ENCODE measurements at places on chromosomes 2 and 18.

- DNase-seq = no peak
These were observed 796 bp downstream of the MYO1B start for GRCh38 chr2:191245869-191246531.

DNA sequence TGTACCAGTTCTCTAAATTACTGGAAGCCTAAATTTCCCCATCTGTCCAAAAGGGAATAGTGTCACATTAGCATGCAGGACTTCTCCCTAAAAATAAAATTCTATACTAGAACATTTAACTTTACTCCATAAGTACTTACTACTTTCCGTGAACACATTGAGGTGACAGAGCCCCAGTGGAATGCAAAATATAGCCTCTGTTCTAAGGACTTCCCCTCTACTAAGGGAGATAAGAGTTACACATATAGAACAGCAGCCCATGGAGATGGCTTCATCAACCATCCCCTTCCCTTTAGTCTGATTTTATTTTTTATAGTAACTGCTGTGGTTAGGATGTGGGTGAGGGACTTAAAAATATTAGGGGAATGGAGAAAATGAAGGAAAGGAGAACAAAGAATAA is 68.9 kb upstream of the STPG4 start:
- DNase-seq = no peak

DNA sequence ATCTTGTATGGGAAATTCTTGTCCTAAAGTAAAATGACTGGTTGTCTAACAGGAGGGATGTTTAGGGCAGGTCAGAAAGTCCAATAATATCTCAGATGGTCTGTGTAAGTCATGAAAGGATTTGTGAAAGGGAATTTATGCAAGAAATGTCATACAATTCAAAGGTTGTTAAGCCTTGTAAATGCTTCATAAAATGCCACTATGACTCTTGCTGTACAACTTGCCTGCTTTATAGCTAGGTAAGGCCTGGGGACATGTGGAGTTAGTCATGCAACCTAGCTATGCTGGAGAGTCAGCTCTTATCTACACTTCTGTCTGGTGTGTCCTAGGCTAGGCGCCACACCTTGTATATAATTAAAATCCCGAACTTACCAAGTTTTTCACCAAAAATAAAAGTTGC is 36.9 kb upstream of the VWA3B start:
- DNase-seq = no peak

GRCh38 chr2:151786077-151786476 is 42.1 kb downstream of the ARL5A start:
- no peak for DNase-seq

GRCh38 chr2:60317034-60317386 is 236.4 kb downstream of the BCL11A start:
- DNase-seq = no peak

- no peak for DNase-seq
These were observed 13.6 kb downstream of the RNF149 start for GRCh38 chr2:101294861-101295260.

DNA sequence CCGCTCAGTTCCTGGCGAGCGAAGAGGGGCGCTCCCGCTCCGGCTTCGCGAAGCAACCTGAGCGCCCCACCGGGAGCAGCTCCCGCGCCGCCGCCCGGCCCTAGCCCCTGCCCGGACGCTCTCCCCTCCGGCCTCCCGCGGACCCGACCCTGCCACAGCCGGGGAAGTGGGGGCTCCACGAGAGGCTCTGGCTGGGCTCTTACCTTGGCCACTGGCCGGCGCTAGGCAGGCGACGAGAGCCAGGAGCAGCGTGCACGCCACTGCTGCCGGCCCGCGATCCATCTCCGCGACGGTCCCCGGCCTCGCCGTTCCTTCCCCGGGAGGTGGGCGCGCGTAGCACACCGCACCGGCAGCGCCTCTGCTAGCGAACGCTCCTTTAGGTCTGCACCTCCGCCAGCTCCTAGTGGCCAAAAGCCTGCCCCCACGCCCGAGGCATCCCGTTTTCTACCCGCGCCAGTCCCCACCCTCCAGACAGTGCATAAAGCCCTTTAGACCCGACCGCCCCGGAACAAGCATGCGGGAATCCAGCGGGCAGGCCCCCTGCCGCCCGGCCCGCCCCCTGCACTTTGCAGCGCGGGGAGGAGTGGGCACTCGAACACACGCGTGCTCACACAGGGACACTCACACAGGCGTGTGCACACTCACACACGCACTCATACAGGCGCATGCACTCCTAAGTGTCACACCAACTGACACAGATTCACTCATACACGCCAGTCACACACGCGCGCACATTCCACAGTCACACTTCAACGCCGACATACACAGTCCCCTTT is at the start of gene LRP2:
TSS of gene LRP2 (minus strand) at position 417 of the 776 bp plus-strand sequence. CDS start at position 282, 135 bp downstream.
- DNase-seq = no peak

DNA sequence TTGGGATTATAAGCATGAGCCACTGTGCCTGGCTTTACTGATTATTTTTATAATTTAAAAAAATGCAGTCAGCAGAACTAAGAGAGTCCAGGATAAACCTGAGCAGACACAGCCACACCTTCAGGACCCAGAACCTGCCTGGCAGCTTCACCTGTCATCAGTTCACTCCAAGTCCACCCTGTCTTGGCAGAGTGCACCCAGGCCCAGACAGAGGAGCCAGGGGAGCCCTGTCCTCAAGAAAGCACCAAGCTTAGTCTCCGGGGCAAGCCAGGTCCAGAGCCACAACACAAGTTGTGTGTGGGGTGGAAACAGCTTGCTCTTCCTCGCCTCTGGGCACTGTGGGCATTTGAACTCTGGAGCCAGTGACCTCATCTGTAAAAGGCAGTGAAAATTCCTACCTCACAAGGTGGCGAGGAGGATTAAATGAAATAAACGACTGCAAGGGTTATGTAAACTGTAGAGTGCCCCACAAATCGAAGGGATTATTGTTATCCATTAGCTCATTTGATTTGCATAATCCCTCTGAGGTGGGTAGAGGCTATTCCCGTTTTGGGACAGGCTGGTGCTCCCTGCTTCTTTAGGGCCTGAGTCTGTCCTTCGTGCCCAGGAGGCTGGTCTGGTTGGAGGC is 24.7 kb downstream of the MYCN start:
- no peak for DNase-seq

- no peak for DNase-seq
These were observed 3.5 kb upstream of the NEUROD1 start for GRCh38 chr2:181683518-181684453.

DNA sequence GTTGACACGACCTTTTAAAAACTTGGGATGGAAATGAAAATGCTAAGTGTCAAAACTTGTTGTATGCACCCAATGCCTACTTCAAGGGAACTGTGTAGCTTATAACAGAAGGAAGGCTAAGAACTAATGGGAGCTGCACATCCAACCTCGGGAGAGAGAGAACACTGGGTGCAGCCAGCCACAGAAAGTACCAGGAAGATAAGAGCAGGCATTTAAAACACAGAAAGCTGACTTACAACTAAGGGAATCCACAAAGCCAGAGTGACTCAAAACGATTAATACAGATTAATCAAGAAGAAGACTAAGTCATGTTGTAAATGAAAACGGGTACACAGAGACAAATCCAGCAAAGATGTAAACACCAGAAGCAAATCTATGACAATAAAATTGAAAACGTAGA is 113.4 kb downstream of the HDAC4 start:
- no peak for DNase-seq

- DNase-seq = no peak
These were observed 119.7 kb upstream of the NFATC1 start for GRCh38 chr18:79275992-79276391.

DNA sequence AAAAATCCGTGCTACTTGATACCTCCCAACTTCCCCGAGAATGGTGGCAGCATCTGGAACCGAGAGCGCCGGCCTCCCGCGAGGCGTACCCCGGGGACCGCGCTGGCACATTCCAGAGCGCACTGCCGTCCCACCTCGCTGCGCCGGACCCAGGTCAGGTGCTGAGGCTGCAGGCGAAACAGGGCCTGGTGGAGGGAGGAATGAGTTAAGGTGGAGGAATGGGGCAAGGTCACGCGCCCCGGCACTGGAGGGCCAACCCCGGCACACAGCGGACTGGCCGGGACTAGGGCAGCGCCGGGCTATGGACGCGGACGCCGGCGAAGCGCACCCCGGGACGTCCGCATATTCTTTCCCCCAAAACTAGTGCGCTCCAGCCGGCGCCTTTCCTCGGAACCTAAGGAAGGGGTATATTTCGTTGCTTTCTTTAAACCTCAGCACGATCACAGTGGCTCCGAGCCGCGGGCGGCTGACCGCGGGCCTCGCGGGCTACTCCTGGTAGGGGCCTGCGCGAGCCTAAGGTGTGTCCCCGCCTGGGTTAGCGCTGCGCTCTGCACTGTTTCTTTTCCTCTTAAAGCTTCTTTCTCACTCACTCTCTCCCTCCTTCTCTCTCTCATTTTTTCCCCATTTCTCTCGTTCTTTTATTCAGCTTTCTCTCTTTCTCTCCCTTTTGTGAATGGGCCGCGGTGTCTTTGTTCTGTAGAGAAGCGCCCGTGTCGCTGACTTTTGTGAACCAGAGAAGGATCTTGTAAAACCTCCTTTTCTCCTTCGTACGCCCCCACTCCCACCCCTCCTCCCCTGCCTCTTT is 2.1 kb upstream of the OTX1 start:
- DNase-seq = no peak

GRCh38 chr18:10748641-10749040 is 222.8 kb downstream of the NAPG start:
- no peak for DNase-seq

- no peak for DNase-seq
These were observed 62.5 kb upstream of the STAM2 start for GRCh38 chr2:152238016-152238415.

DNA sequence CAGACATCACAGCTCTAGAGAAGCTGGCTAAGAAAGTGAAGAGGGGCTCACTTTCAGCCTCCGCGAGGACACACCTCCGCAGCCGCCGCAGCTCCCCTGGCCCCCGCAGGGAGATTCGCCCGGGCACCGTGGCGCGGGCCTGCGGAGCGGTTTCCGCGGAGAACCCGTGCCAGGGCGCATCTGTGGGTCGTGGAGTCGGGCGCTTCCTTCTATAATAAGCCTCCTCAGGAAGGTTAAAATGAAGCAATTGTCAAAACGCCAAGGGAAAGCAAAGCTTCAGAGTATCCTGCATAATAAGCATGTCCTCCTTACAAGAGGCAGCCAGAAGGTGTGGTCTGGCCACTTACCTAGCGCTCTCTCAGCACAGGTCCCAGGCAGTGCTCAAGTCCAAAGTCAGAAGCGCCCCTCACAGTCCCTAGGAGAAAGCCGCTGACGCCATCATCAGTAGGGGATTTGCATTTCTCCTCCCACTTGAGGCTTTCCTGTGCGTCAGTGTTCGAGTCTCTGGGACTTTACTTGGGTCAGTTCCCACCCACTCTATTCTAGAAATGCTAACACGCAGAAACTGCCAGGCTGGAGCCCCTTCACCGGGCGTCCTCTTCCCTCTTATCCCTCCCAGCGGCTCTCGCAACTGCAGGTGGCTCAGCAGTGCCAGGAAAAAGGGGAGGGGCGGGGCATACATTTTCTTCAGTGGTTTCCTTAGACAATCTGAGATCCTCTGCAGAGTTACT is at the start of gene STAT4:
TSS of gene STAT4 (minus strand) at position 395 of the 731 bp plus-strand sequence. CDS start 2,791 bp downstream, outside the sequence.
- peak; percentile 43 for DNase-seq

DNA sequence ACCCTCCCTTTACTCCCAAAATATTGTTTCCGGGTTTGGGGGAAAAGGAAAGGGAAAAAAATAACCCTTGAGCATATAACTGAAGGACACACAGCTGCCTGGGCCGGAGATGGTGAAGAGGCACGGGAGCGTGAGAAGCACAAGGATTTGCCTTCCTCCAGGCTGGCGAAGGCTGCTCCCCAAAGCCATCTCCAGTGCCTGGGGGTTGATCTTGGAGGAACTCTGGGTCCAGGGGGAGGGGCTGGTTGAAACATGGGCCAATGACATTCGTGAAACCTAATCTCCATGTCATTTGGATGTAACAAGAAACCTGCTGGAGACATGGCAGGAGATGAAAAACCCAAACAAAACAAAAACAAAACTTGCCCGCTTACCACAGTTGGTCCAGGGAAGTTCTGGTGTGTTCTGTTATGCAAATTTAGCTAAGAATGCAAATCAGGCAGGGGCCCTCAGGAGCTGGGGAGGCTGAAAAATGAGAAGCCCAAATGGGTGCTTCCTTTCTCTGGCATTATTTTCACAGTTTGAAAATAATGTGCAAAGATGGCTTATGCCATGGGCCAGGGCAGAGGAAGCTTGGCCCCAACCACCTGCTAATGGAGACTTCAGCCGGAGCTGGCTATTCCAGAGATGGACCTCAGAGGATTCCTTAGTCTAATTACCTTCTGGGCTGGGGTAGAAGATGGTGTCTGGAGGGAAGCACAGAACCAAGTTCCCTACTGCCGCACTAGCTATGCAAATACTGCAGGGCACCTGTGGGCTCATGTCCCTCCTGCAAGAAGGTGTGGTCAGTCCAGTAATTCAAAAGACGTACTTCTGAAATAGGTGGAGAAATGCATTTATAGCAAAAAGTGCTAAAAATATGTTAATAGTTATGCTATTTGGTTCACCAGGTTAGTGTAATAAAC is 180.9 kb downstream of the BCL2 start:
- no peak for DNase-seq
